ENCODE measurements at places on chromosomes 11 and 22.

DNA sequence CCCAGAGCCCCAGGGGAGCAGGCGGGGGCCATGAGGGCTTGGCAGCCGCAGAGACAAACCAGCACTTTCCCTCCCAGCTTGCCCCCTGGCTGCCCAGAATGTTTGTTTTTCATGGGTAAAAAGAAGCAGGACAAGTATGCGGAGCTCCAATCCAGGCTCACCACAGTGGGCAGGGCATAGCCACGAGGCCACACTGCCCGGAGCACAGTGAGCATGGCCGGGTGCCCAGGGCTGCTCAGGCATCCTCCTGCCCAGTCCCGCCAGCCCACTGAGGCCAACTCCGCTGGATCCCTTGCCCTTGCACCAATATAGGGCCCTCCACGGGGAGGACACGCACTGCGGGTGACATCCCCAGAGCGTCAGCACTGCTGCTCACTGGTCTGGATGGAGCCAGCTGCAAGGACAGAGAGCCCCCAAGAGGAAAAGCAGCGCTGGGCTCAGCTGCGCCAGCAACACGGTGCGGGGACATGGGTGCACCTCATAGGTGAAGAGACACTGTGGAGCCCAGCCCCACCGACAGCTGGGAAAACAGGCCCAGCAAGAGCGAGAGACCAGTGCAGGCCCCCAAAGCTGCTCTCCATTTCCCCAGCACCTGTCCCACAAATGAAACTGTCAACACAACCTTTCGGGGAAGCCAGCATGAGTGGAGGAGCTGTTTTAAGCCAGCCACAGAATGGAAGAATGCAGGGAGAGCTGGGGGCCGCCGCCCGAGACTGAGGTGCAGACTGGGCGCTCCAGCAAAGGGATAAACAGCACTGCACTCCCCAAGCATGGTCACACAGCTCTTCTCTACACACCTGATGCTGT lies 24.8 kb downstream of the ARVCF start:
- DNase-seq: no peak

DNA sequence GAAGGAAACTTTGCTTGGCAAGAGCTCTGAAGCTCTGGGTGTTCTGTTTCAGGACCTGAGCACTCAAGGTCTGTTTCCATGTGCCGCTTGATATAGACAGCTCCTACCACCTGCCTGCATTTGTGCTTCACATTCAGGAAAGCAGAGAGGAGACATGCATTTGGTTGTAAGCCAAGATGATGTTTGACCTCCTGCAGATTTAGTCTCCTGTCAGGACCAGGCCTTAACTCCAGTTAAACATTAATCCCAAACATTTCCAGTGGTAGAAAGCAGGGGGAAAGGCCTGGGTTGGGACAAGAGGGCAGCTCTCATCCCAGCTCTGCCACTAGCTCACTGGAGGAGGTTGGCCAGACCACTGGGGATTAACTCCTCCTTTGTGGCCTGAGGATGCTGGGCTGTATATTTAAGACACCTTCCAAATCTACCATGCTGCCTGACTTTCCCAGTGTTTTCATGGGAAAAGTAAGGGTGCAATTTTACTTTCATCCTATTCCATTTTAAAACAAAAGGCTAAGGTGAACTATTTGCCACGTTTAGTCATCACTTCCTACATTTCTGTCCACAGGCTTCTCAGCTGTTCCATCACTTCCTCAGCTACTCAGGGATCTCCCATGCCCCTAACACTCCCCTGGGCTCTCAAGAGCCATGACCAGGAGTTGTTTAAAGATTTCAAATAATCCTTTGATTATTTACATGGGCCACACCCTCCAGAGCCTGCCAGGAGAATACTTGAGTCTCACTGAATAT lies 80.9 kb downstream of the INSC start:
- no peak for DNase-seq

DNA sequence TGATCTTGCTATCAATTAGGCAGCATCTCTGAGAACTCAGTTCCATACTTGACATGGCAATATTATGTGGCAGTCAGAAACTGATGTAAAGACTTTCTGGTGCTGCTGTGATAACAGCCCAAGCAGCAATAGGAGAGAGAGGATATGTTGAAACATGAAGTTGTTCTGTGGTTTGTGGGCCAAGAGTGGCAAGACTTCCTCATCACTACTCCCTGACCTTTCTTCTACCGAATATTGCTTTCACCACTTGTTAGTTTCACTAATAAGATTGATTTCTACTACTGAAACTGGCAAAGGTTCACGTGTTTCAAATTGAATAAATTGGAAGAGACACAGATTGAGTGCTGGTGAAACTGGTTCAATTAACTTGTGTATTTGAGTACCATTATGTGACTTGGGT lies 852.6 kb upstream of the RAG2 start:
- no peak for DNase-seq

DNA sequence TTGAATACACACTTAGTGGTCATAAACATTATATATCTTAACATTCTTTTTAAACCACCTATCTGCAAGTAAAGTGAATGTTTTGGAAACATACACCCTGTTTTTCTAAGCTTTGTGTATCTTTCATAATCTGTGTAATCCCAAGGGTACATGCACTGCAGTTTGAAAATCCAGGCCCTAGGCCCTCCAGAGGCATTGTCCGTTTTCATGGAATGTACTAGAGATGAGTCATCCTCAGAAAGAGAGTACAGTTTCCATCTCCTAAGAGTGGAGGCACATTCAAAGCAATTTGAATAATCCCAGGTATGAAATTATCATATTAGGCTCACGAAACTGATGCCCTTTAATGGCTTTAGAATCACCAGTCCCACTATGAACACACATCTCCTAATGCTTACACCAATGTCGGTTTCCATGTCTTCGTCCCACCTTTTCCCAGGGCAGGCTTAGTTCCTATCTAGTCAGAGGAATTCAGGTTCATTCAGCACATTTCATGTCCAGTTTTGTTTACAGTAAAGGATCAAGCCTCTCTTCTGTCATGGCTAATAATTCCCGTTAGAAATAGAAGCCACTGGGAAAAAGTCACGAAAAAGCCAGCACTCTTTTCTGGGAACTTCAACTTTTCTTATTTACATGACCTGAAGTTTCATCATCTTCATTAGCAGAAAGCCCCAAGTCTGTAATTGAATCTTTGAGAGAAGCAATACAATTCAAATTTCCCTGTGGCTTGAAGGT lies 39.5 kb upstream of the CD44 start:
- no peak for DNase-seq
